ENCODE measurements at places on chromosomes 7 and 10.

- DNase-seq = no peak
Observed at GRCh38 chr10:106086391-106086790, 1078.1 kb downstream of the SORCS1 start.

DNA sequence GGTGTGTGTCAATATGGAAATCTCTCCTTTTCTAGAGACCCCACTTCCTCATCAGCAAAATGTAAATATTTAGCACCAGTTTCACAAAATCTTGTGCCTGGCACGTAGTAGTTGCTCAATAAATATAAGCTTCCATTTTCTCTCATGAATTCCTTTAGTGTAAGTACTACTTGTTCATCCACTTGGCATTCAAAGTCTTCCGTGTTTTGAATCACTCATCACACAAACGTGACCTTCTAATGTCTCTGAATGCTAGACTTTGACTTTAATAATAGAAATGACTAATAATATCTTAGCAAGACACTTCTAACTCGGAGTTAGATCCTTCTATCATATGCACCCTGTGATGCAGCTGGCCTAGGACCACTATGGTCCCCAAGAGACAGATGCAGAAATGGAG lies 168.7 kb upstream of the ZNF32 start:
- DNase-seq = no peak

- no peak for DNase-seq
Observed at GRCh38 chr10:43145311-43145710, 7.1 kb downstream of the CSGALNACT2 start.

DNA sequence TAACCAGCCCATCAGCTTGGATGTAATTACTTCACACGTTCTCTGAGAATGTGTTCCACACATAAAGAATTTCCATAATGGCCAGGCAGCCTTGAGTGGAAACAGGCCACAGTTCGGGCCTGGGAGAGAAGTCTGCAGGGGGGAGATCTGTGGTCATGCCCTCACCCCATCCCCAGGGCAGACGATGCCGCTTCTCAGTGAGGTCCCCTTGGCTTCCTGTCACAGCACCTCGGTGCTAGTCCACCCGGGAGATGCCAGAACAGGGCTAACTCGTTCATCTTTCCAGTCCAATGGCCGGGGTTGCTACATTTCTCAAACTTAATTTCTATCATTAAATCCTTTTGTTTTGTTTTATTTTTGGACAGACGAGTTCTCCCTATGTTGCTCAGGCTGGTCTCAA lies 624.1 kb downstream of the PTPRN2 start:
- no peak for DNase-seq

DNA sequence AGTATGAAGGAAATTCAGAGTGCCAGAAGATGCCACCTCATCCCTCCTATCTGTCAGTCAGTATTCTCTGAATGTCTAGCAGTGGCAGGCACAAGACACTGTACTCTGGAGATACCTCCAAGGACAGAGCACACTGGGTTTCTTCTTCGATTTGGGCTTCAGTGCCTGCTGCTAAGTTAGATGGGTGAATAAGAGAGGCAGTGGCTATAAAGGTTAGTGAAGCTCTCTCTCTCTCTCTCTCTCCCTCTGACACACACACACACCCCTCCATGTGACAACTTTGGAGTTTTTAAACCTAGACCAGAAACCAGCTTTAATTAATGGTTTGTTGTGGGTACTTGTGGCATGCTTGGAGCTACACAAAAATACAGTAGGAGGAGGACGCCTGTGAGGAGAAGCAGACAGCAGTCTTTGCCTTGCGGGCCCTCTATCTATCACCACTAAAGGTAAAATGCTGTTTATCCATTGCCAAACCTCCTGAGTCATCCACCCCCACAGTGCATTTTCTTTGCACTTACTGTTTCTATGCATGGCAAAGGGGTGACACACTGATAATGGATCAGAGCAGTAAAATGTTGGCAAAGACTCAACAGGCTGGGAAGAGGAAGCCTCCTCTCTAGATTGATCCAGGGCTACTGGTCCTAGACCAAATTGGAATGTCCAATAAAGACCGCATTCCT lies 102.5 kb downstream of the TRIL start:
- DNase-seq = no peak

- no peak for DNase-seq
Observed at GRCh38 chr10:21083861-21084260, 186.8 kb upstream of the NEBL start.
